Sigmoid colon (tissue), 7 donors: ENCODE measurements at places on chromosomes 3 and 15.

GRCh38 chr3:78565712-78566111 is 1202.1 kb downstream of the ROBO1 start:
- no peaks in the 10 kb centered on the region for H3K4me1 ChIP-seq
- no peaks in the 10 kb centered on the region for H3K36me3 ChIP-seq
- H3K27me3 ChIP-seq: no peaks in the 10 kb centered on the region
- DNase-seq: no peak
- H3K27ac ChIP-seq: no peak overlapping the region

DNA sequence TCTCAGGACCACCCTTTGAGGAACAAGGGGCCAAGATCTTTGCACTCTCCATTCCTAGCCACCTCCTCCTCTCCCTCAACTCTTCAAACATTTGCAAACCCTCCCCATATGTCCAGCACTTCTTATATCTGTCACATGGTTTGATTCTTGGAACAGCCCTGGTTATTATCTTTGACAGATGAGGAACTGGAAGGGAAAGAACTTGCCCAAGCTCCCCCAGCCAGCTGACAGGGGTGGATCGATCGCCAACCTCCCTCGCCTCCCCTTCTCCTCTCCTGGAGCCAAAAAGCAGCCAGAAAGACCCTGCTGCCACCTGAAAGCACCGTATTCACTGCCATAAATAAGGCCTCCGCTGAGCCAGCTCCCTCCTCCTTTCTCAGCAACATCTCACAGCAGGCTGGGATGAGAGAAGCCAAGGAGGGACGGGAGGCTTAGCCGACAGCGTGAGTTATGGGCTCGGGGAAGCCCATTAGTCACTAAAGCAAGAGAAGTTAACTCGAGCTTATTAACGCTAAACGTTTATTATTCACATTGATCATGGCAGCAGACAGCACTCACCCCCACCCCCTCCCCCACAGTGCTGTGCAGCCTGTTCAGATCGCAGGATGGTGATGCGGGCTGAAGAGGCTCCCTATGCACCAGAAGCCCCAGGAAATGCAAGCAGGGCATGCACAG is 22.2 kb upstream of the FGD5 start:
- peaks cover 4% of the 10 kb centered on the region for H3K4me1 ChIP-seq
- no peak overlapping the region for H3K4me3 ChIP-seq
- H3K27ac ChIP-seq: no peak overlapping the region
- DNase-seq: peak; percentile 40
- no peaks in the 10 kb centered on the region for H3K27me3 ChIP-seq

DNA sequence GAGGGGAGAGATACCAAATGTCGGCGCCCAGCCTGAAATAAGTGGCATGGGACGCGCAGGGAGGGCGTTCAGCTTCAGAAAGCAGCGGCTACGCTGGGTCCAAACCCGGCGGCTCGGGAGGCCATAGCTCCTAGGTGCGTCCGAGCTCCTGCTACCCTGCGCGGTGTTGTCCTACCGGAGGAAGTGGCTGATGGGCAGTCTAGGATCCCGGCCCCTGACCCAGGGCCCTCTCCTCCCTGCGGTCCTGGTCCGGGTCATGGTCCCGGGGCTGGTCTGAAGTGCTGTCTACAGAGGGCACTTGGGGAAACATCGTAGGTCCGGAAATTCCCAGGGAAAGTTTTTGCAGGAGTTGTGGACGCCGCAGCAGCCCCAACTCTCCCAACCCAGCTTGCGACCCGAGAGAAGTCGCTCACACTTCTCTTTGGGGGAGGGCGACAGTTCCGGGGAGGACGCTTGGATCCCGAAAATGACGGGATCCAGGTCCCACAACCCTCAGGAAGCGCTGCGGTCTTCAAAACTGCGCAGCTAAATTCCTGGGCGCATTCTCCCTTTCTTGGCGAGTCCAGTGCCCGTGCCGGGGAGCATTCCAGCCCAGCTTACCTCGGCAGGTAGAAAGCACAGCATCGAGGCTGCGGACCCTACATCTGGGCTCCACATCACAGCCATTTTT is 9.1 kb upstream of the FOXB1 start:
- H3K4me3 ChIP-seq: no peak overlapping the region
- peaks cover 86% of the 10 kb centered on the region for H3K27me3 ChIP-seq
- no peaks in the 10 kb centered on the region for H3K36me3 ChIP-seq
- no peak for DNase-seq

DNA sequence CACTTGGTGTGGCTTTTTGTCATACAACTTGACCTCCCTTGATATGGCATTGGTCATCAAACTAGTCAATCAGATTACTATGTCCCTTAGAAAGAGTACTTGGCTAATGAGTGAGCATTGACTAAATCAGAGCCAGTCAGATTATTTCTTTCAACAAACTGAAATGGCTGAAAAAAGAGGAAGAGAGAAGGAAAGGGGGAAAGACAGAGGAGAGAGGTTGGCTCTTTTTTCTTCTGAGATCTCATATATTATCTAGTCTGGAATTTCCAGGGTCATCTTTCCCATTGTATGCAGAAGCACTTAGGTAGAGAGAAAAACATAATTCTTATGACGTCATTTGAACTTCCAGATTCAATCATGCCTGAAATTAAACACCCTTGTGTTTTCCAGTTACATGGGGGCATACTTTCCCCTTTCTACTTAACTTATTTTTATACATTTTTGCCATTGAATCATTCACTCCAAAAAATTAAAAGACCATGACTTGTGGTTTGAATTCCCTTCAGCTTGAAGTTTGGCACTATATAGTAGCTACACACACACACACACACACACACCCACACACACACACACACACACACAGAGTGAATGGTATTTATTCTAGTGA is 387.8 kb downstream of the LSAMP start:
- no peaks in the 10 kb centered on the region for H3K4me1 ChIP-seq
- DNase-seq: no peak
- no peaks in the 10 kb centered on the region for H3K27me3 ChIP-seq
- H3K27ac ChIP-seq: no peak overlapping the region

DNA sequence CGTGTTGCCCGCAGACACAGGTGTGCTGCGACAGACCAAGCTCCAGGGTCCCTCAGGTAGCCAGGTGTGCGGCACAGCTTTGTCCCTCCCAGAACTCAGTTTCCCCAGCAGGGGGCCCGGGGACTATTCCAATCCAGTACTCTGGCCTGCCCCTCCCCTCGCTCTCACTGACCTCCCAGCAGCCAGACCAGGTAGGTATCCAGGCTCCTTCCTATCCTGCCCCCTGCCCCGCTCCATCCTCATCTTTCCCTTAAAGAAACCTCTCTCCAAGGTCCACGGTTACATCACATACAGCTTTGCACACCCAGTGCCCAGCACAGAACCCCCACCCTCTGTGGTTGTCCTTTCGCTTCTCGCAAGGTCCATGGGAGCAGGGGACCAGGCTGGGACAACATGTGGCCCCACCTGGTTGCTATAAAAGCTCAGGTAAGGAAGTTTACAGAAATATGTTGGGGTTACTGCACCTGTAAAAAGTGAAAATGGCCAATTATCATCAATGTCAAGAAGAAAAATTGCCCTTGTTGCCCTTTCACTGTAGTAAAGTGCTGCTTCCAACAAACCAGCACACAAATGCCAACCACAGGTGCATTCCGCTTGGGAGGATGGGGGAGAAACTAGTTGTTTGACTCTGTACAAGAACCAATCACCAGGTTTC is 7.3 kb upstream of the CYP11A1 start:
- peaks cover 19% of the 10 kb centered on the region for H3K4me1 ChIP-seq
- no peak for DNase-seq
- H3K27me3 ChIP-seq: no peaks in the 10 kb centered on the region
- no peak overlapping the region for H3K27ac ChIP-seq

DNA sequence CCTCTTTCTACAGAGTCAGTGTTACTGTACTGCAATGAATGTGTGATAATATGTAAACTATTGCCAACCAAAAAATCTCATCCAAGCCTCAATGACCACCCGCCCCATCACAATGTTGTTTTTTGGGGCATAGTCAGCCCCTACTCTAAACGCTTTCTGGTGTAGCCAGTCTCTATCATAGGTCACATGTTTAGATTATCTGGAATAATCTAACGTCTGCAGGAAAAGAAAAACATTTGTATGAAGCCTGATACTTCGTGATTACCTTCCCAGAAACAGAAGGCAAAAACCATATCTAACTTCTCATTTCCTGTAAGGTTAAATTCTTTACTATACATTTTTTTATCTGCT is 1331.8 kb upstream of the GBE1 start:
- no peaks in the 10 kb centered on the region for H3K36me3 ChIP-seq
- H3K27ac ChIP-seq: no peak overlapping the region
- no peak for DNase-seq
- H3K4me3 ChIP-seq: no peak overlapping the region
- H3K4me1 ChIP-seq: no peaks in the 10 kb centered on the region

- H3K4me3 ChIP-seq: no peak overlapping the region
- no peaks in the 10 kb centered on the region for H3K27me3 ChIP-seq
- H3K27ac ChIP-seq: no peak overlapping the region
- H3K4me1 ChIP-seq: no peaks in the 10 kb centered on the region
These were observed 13.5 kb downstream of the NIPA1 start for GRCh38 chr15:22799902-22800301.

DNA sequence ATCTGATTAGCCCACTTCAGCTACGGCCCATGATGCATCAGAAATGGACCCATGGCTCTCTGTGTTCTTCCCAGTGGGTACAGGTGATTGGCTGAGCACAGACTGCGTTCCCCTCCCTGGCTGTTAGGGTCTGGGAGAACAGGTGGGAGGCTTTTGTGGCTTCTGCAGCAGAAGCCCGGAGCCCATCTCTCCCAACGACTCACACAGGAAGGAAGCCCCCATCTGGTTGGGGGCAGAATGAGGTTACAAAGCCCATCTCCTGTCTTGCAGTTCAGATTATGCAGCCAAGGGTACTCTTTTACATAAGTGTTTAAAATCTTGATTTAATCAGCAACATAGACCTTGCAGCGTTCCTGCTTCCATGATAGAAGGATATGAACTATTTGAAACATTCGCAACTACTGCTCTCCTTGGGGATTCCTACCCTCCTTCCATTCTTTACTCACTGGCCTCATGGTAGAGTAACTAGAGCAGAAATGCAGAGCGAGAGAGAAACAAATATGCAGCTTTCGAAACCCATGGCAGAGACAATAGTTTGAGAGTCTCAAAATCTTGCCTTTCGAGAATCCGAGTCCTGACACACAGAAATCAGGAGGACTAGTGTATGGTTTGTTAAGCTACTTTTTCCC is 291.3 kb downstream of the TLE3 start:
- no peaks in the 10 kb centered on the region for H3K36me3 ChIP-seq
- no peak overlapping the region for H3K27ac ChIP-seq
- DNase-seq: no peak
- no peaks in the 10 kb centered on the region for H3K27me3 ChIP-seq
- H3K4me3 ChIP-seq: no peak overlapping the region

DNA sequence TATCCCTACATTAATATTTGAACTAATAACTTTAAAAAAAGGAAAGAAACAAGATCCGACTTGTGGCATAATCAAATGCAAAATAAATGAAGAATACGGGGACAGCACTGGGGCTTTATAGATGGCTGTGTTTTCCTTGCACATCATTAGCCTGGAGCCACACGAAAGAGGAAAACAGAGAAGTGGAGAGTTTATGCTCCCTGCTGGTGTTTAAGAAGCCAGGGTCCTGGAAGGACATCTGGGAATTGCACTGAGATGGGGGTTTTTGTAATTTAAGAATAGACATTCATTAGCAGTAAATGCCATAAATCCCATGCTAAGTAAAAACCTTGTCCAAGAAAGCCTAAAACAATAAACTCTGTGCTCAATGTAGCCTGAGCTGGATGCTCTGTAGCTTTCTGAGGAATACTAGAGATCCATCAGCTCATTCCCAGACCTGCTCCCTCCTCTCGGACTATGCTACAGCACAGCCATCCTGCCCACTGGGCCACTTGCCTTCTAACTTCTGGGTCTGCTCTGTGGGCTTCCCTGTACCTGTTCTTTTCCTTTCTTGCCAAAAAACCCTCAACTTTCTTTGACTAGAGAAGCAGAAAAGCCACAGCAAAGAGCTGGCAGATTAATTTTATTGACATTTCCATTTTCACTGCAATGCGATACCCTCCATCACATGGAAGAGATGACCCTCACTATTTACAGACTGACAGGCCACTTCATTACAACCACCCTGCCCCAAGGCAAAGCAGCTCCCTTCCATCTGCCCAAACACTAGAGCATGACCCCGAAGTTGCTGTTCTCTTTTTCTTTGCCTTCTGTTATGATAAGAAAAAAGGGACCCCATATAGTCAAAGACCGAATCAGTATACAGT is 62.3 kb downstream of the MEIS2 start:
- DNase-seq: no peak
- H3K4me1 ChIP-seq: peaks cover 78% of the 10 kb centered on the region
- H3K27me3 ChIP-seq: no peaks in the 10 kb centered on the region
- peak overlapping the region; percentile 11 for H3K27ac ChIP-seq
- H3K36me3 ChIP-seq: peaks cover 3% of the 10 kb centered on the region

GRCh38 chr15:65646486-65646885 is 24.7 kb downstream of the SLC24A1 start:
- no peak for DNase-seq
- H3K27ac ChIP-seq: no peak overlapping the region
- H3K36me3 ChIP-seq: no peaks in the 10 kb centered on the region

GRCh38 chr3:178568155-178568731 is 32.0 kb downstream of the KCNMB2 start:
- no peak overlapping the region for H3K27ac ChIP-seq
- DNase-seq: no peak
- H3K36me3 ChIP-seq: no peaks in the 10 kb centered on the region
- H3K4me1 ChIP-seq: no peaks in the 10 kb centered on the region

- H3K27me3 ChIP-seq: no peaks in the 10 kb centered on the region
- H3K27ac ChIP-seq: peak overlapping the region; percentile 37
- peak; percentile 80 for DNase-seq
- no peaks in the 10 kb centered on the region for H3K36me3 ChIP-seq
These were observed 60.5 kb downstream of the SH3BP5 start for GRCh38 chr3:15271785-15272381.

- H3K36me3 ChIP-seq: no peaks in the 10 kb centered on the region
- H3K27ac ChIP-seq: no peak overlapping the region
- no peaks in the 10 kb centered on the region for H3K27me3 ChIP-seq
- no peaks in the 10 kb centered on the region for H3K4me1 ChIP-seq
These were observed 4.3 kb downstream of the RASA2 start for GRCh38 chr3:141491081-141491480.
